ENCODE measurements at places on chromosomes 2 and 18.

DNA sequence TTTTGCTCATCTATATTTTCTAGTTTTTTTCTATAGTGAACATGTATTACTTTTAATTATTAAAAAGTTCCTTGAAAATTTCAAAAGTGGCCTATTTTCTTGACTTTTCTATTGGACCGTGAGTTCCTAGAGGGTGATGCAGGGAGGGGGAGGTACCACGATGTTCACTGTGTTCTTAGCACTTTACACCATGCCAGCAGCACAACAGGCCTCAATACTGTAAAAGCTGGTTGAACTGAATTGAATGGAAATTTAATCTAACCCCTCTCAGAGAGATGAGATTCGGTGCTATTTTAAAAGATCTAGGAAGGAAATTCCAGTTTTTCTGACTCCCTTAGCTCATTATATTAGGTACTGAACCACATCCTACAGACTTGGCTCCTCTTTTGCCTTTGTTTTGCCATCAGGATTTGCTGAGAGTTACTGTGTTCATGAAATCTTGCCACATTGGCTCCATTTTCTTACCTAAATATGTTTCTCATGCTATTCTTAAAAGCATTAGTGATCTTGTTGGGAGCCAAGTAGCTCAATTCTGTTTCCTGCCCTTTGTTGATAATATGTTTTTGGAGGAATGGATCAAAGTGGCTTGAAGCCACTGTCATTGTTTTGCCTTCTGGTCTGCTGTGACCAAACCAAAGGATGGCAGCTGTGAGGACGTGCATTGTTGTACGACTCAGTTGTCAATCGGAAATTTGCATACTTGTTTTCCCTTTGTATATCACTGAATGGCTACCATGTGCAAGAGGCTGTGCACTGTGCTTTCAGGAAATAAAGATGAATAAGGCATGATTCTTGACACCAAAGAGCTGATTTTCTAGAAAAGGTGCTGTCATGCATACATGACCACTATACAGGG lies 25.3 kb downstream of the MYO1B start:
- no peak for DNase-seq

DNA sequence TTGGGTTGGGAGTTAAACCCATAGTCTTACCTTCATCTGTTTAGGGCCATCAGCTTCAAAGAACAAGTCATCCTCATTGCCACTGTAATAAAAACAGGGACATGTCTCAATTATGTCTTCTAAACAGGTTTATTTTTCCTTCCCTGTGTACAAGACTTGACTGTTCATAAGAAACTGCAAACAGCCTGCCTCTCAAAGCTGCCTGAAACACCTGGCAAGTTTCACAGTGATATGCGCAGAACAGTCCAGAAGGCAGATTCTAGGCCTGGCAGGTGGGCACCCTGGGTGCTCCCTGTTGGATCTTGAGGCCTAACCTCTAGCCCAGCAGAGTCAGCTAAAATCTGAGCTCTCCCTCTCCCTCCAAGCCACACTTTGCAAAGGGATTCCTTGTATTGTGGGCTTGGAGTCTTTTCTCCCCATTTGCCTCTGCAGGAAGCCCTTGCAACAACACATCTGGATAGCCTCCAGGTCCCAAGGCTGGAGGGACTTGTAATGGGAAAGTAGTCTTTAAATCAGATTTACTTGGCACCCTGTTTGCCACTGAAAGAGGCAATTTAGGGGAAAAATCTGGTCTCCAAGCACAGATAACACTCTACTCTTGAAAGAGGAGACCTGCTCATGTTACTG lies 930 bp downstream of the IL1B start:
- no peak for DNase-seq

- no peak for DNase-seq
These were observed 83.3 kb downstream of the PDE11A start for GRCh38 chr2:177989029-177989885.

DNA sequence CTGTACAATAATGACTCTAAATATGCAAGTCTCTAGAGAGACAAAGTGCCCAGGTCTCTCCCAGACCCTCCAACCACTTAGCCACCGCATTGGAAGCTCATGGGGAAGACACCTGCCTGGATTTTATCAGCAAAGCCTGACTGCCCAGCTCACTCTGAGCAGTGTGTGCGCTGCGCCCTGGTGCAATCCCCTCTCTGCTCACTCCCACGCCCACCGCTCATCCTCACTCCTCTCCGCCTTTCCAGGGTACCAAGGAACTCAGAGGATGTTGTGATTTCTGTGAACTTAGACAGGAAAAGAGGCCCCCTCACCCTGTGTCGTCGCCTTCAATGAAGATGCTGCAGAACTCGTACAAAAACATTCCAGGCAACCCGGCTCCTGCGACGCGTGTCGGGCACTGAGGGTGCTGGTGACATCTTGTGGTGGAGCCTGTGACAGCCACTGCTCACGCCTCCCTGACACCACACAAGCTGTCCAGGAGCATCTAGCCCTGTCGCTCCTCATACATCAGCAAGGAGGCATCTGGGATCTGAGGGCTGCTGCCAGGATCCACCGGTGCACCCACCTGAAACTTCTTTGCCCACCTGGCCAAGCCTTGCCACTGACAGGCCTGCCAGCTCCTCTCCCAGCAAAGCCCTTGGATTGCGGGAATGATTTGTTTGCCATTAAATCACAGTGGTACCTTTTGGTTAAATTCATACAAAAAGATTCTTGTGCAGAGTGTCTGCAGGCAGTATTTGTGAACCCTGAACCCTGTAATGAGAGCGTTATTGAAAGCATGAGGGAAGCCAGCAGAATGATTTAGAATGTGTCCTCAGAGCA lies 220.4 kb downstream of the ZNF516 start:
- no peak for DNase-seq

DNA sequence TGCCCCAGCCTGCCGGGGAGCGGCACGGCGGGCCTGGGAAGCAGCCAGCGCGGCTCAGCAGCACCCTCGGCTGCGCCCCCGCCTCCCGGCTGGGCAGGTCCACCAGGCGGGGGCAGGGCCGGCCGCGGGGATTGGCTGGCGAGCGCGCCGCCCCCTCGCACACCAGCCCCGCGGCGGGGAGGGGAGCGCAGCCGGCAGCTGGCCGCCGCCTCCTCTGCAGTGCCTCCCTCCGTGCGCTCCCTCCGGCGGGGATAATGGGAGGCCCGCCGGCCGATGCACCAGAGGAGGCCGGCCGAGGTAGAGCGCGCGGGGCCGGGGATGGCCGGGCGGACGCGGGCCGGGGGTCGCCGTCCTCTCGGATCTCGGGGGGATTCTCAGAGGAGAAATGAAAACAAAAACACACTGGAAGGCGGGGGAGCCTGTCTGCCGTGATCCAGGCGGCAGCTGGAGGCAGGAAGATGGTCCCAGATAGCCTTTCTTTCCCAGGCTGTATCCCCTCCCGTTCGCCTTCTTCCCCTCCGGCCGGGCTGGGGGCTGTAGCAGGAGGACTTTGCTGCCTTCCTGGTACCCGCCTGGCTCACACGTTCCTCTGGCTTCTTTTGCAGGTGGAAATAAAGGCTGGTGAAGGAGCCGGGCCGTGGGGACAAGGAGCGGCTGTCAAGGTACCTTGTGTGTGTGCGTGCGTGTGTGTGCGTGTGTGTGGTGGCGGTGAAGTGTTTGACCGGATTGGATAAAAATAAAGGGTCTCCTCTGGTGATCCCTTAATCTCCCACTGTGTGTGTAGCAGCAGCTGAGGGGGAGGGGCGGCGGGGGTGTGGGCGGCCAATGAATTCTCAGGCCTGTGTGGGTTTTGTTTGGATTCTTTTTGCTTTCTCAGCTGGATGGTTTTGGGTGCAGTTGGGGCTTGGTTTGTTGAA lies 18.1 kb downstream of the TET3 start:
- peak; percentile 74 for DNase-seq

DNA sequence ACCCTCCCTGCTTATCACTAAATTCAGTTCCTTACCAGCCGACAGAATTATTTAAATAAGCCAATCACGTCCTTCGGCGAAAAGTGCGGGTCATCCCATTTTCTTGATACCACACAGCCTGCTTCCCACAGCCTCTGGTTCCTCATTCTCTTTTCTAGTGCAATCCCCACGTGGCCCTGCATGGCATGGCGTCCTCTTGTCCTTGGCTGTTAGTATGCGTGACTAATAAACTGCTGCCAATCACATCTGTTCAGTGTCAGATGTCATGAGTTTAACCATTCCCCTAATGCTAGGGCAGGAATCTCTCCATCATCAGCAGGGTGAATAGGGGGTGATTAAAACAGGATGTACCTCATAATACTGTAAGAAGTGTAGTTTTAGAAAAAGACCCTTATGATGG lies 62.8 kb upstream of the TSPYL6 start:
- DNase-seq: no peak

GRCh38 chr2:214504599-214505376 lies 93.9 kb downstream of the VWC2L start:
- DNase-seq: no peak

DNA sequence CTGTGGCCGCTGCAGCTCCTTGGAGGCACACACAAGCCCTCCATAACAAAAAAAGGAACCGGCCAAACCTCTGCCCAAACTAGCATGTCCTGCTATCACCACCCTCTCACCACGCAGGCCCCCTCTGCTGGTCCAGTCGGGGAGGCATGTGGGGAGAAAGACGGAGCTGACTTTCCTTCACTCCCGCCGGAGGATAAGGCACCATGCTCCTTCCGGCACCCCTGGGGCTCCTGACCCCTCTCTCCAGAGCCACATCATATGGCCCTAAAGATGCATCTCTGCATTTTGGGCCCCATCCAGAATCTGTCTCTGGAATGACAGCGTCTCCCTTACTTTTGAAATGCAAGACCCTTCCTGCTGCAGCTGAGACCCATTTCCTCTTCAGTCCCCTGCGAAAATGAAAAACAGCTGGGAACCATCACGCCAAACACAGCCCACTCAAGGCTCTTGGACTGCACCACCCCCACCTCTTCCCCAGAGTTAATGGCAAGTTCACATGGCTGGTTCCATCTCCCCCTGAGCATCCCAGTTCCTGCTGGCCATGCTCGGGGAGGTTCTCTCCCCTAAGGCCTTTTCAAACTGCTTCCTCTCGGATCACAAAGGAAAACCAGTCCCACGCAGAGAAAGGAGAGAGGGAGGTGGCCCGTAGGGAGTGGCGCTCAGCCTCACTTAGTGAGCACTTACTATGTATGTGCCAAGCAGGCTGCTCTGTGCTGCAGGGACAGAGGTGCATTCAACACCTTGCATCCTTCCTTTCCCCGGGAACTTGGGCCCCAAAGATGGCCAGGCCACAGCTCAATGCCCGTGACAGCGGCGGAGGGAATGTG lies 35.2 kb upstream of the MLPH start:
- no peak for DNase-seq

DNA sequence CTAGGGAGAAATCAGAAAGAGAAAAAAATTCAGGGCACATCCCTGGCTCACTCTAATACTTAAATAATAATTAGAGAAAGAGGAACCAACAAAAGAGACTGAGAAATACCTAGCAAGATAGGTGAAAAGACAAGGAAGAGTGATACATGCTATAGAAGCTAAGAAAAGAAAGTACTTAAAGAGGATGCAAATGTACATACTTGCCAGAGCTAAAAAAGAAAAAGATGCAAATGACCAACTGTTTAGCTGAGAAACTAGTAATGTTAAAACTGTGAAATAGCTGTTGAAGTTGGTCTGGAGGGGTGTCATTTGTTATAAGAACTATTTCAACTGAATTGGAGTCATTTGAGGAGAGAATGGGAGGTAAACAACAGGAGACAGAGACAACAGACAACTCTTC lies 412.2 kb downstream of the SPAG16 start:
- no peak for DNase-seq

DNA sequence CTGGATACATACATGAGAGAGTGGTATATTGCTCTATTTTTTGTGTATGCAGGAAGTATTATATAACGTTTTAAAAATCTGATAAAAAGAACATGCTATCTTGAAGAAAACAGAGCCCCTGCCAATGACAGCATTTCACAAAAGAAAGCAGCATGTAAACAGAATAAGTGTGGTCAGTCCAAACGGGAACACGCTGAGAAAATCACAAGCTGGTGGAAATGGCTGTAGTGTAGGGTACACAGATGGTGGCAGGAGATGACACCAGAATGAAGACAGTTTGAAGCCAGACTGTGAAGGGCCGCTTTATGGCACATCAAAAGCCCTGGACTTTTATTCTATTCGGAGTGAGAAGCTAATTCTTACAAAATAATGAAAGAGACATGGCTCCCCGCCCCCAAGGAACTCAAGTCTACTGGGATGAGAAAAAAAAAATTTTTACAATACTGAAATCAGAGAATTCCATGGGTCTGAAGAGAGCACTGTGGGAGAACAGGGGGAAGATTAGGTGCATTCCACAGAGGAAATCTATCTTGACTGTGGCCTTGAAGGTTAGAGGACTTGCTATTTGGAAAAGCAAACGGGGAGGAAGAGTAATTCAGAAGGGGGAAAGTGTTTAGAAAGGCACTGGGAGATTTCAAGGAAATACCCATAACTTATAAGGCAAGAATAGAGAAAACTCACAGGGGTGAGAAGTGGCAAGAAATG lies 217.7 kb upstream of the SMAD7 start:
- DNase-seq: no peak

- no peak for DNase-seq
These were observed 27.2 kb upstream of the MYCN start for GRCh38 chr2:15913146-15913545.

GRCh38 chr2:131104487-131105155 lies 515 bp upstream of the PLEKHB2 start:
- peak; percentile 34 for DNase-seq

DNA sequence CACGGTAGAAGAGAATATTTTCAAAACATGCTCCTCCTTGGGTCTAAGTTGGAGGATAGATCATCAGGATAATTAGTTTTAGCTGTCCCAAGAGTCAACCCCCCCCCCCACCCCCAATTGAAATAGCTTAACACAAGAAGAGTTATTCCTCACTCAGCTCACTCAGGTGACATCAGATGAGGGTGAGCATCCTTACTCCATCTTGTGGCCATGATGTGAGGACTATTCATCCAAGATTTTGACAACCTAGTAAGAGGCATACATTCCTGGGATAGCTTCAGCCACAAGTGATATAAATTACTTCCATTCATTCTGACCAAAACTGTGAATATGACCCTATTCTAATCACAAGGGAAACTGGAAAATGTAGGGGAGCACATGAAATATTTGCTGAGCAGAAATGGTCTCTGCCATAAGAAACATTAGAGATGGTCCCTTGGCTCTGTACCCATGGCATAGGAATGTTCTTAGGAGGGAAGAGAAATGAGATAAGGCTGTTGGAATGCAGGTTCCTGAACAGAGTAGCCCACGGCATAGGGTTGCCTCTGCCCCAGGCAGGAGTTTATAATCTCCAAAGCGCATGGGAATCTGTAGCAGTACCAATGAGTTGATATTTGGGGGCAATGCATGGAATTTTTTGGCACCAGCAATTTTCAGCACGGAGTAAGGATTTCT lies 257.2 kb downstream of the CYRIA start:
- no peak for DNase-seq

- no peak for DNase-seq
These were observed 16.0 kb upstream of the MARCHF4 start for GRCh38 chr2:216388046-216388884.

GRCh38 chr2:108266218-108266617 lies 22.5 kb upstream of the SULT1C2 start:
- DNase-seq: no peak

Measured in effector CD4-positive, alpha-beta T cell (primary cell).